ENCODE measurements at places on chromosomes 4 and X.

DNA sequence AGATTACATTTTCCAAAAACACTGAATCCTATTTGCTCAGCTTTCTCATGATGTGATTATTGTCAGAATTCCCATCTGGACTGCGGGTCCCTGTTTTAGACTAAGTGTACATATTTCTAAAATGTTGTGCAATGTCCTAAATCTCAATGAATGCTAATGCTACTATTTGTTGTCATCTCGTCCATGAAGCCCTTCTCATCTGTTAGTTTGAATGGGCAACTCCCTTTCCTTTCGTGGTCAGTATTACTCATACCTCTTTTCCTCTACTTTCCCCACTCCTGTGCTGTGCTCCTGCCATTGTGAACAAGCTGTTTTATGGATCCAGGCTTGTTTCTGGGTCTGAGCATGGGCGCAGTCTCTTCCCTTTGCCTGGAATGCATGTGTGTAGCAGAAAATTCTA is 91.0 kb downstream of the MID1 start:
- no peak for DNase-seq

- DNase-seq, result no peak
Observed at GRCh38 chrX:19718642-19719041, 168.8 kb downstream of the SH3KBP1 start.

DNA sequence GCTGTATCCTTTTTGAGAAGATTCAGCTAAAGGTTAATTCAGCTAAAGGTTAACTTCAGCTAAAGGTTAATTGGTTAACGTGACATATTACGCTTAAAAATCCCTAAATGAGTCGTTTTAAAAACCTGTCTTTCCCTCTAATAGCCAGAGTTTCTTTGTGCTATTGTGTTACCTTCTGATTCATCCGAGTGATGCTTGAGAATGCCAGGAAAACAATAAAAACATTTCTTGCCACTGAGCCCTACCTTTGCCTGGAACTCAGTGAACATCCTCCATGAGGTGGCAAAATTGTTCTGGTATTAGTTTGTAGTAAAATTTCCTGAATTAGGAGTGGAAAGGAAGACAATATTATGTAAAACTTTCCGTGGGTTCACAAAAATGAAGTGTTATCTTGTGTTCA is 13.7 kb upstream of the TMPRSS11E start:
- no peak for DNase-seq

- no peak for DNase-seq
Observed at GRCh38 chr4:101730291-101731117, 60.0 kb upstream of the BANK1 start.

DNA sequence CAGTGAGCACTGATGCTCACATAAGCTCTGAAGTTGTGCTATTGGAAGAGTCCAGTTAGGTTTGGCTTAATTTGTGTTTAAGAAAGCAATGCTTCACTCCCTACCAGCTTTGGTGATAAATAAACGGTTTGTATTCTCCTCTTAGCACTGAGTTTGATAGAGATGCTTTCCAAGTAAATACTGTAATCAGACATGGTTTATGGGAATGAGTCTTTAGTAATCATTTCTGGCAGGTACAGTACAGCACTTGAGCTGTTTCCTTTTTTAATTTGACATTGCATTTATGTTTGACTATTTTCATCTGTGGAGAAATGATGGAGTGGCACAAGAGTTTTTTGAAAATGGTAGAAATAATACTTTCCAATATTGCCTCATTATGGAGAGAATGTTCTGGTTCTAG is 455.3 kb downstream of the ACTRT1 start:
- DNase-seq, result no peak

GRCh38 chr4:8746523-8747466 is 124.8 kb downstream of the HMX1 start:
- no peak for DNase-seq

DNA sequence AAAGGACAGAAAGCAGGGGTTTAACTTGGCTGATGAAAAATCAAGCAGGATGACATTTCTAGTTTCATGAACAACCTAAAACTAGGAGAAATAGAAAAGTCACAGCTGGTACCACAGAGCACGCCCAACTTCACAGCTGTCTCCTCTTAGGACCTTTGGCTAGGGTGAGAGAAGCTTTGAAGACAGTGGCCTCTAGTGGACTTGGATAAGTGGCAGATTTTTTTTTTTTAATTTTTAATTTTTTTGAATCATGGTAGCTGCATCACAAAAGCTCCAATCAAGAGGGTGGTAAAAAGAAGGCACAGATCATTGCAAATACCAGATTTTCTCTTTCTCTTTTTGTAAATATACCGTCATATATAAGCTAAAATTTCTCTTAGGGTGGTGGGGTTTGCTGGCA is 20.2 kb upstream of the MAP3K15 start:
- no peak for DNase-seq

GRCh38 chr4:25938366-25938765 is 24.3 kb downstream of the SMIM20 start:
- DNase-seq, result no peak

DNA sequence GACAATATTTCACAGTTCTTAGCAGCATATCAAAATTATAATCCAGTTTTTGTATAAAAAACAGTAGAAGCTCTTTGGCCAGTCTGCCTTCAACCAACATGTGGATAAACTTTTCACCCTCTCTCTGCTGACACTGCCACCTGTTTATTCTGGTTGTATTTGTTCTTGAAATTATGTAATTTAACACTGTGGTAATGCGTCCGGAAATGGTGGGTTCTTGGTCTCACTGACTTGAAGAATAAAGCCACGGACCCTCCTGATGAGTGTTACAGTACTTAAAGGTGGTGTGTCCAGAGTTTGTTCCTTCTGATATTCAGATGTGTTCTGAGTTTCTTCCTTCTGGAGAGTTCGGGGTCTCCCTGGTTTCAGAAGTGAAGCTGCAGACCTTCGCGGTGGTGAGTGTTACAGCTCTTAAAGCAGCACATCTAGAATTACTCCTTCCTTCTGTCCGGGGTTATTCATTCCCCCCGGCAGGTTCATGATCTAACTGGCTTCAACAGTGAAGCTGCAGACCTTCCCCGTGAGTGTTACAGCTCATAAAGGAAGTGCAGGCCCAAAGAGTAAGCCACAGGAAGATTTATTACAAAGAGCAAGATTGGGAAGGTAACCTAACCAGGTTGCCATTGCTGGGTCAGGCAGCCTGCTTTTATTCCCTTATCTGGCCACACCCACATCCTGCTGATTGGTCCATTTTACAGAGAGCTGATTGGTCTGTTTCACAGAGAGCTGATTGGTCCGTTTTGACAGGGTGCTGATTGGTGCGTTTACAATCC is 15.7 kb downstream of the FAM184B start:
- no peak for DNase-seq

- DNase-seq, result no peak
Observed at GRCh38 chr4:74628852-74629620, 165.3 kb downstream of the BTC start.

DNA sequence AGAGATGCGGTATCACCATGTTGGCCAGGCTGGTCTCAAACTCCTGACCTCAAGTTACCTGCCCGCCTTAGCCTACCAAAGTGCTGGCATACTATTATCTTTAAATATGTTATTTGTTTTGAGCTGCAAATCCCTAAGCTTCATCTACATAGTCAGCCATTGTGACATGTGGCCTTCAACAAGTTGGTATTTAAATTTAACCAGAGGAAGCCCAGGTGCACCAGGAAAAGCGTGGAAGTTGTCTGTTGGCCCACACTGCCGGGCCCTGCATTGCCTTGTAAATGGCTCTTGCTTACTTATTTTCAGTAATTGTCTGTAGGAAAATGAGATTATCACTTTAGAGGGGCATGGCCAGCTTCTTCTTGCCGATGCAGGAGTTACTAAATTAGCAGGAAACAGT is 6.0 kb downstream of the WWC2 start:
- no peak for DNase-seq

- no peak for DNase-seq
Observed at GRCh38 chrX:10047133-10047532, 80.0 kb downstream of the CLDN34 start.

GRCh38 chr4:123786163-123786915 is 389.7 kb downstream of the SPRY1 start:
- DNase-seq, result no peak

DNA sequence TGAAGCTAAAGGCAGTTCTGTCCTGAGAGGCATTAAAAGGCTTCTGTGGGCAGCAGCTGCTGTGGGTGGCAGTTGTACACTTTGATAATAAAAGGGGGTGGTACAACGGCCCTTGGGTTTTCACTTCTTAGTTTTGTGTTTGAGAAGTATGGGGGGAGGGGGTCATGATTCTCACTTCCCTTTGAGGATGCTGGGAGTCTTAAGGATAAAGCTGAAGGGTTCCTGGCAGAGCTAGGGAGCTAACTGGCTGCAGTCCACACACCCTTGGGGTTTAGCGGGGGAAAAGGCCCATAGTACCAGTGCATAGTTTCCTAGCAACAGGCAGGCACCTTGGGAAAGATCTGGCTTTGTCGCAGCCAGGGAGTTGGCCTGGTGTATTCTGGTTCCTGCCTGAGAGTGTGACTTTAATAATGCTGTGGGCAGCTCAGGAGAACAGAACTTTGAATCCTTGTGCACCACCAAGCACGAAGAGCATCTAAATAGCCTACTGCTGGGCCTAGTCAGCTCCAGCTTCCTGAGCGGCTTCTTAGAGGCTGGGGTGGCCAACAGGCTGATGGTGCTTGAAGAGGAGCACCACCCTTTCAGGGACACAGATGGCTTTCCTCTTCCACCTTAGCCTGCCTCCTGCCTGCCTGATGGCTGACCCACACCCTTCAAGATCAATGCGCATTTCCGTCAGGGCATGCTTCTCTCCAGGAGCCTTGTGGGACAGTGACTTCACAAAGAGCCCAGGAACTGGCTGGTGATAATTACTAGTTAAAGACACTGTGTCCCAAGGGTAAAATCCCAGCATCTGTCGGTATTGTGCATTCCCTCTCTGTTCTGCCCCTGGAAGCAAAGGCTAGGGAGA is 12.5 kb downstream of the ZBTB33 start:
- no peak for DNase-seq

DNA sequence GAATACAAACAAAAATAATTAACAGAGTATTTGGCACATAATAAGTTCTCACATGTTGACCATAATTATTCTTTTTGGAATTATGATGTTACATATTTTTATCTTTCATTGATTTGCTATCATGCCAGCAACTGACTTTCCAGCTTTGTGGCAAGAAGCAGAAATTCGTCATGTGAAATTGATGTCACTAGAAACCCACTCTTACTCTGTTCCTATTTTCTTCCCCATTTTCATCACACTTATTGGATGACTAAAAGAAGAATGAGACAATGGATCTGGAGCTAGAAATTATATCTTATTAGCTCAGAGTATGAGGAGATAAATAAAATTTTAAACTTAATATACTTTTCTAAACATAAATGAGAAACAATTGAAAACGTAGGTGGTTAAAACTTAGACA is 31.9 kb downstream of the EGF start:
- no peak for DNase-seq

GRCh38 chr4:98113012-98113411 is 30.3 kb downstream of the STPG2 start:
- no peak for DNase-seq

DNA sequence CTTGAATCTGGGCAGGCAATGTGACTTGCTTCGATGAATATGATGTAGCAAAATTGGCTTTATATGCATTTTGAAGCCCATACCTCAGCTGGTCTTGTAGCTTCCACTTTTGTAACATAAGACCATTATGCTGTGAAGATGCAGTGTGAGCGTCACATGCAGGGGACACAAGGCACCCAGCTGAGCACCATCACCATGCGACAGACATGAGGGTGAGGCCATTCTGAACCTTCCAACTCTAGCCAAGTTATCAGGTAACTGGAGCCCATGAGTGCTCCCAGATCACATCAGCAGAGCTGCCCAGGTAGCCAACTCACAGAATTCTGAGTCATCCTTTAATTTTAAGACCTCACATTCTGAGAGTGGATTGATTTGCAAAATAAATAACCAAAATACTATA is 705.9 kb downstream of the FSTL5 start:
- DNase-seq, result no peak

DNA sequence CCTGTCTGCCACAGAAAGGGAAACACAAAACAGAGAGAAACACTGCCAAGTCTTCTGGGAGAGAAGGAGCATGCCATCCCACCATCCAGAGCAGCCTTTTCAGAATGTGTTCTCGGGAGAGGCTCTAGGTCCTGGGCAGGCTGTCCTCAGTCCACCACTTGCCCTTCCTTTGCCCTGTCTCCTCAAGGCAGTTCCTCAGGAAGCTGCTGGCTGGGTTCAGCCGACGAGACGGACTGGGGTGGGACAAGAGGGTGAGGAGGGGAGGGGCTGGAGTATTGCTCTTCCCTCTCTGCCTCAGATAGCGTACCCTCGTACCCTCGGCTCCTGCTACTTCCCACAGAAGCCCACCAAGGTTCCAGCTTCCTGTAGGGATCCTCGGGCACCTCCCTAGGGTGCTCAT is 26.6 kb upstream of the LGI2 start:
- DNase-seq, result no peak

GRCh38 chr4:126137782-126138170 is 823.0 kb downstream of the FAT4 start:
- no peak for DNase-seq

DNA sequence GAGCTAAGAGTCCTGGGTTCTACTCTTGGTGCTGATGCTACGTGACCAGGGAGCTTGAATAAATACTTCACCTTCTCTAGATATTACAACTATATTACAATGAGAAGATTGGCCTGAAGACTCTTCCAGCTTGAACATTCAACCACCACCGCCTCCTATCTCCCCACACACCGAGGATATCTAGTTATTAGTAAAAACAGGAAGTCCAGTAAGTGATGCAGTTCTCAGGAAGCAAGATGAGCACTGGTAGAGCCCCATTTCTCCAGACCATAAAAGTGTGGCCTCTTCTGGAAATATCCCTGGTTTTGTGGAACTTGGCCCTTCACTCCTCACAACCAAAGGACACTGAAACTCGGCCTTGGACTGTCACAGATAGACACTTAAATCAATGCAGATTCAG is 18.5 kb downstream of the PJA1 start:
- DNase-seq, result no peak

DNA sequence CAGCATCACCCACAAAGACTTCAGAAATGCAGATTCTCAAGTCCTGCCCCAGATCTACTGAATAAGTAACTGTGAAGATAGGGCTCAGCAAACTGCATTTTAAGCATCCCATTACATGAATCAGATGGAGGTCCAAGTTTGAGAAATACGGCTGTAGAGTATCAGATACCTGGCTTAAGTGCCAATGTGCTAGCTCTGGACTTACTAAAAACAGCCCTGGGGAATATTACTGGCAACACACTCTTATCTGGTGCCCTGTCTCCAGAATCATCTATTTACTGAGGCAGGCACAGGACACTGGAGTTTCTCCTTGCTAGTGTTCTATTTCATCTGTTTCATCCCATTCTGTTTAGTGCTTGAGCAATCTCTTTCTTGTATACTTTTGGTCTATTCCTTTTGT is 105.1 kb downstream of the SPOCK3 start:
- DNase-seq, result no peak

GRCh38 chr4:67273666-67274065 is 271.6 kb downstream of the CENPC start:
- DNase-seq, result no peak

DNA sequence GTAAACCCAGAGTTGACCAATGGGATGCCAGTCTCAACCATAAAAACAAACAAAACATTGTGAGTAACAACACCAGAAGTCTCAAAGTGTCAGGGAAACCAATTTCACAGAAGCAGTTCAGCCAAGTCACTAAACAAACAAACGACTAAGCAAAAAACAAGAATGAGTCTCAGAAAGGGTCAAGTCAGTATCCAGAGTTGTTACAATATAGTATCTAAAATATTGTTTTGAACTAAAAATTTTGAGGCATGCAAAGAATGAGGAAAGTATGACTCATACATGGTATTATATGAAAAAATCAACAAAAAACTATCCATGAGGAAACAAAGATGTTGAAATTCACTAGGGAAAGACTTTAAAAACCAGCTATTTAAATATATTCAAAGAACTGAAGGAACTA is 70.6 kb downstream of the AR start:
- no peak for DNase-seq
